T-helper 2 cell (primary cell): ENCODE measurements at places on chromosomes 12 and 14.

DNA sequence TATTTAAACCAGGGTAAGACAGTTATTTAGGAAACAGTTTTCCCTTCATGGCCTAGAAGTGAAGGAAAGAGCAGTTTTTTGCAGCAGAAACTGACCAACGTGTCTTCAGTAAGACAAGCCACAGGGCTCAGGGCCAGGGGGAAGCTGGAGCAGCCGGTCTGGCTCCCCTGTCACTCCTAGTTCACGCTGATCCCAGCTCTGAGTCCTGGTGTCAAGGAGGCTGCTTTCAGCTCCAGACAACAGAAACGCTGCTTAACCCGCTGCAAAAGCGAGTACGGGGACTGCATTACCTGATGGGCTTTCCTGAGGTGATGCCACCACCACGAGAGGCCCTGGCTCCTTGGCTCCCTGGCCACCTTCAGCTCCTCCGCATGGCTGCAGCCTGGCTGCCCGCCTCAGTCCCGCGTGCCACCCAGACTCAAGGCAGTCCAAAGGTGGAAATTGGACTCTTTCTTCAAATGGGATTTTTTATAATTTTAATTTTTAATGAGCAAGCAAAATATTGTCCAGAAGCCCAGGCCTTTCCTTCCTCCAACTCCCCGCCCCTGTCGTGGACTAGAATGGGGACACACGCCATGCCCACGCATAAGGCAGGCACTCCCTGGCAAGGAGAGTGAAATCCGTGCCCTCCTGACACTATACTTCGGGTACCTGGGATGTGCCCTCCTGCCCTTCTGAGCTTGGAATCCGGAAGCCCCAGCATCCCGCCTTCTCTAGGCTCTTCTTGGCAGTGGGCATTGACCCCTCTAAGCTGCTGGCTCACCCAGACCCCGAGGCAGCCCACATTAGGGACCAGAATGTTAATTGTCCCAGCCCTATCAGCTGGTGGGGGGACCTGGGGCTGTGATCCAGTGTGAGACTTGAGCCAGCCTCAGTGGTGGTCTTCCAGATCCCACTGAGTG lies 85.0 kb downstream of the PAPOLA start:
- no peak for DNase-seq

DNA sequence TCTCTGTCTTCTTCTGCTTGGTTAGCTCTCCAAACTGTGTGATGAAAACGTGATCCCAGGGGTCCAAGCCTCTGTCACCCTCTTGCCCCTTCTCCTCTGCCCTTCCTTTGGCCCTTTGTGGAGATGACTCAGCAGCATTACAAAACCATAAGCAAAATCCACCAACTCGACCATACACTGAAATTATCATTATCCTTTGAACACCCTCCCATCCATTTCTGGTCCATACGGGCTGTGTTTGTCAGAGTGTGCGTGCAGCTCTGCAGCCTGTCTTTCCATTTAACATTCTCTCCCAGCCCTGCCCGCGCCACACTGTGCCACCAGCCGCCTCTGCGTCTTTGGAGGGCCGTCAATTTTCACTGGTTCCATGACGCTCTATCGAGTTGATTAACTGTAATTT lies 69.2 kb downstream of the SLC25A47 start:
- DNase-seq, result no peak

- no peak for DNase-seq
Measured at GRCh38 chr12:25131270-25131669, 63.7 kb downstream of the DNAI7 start.

DNA sequence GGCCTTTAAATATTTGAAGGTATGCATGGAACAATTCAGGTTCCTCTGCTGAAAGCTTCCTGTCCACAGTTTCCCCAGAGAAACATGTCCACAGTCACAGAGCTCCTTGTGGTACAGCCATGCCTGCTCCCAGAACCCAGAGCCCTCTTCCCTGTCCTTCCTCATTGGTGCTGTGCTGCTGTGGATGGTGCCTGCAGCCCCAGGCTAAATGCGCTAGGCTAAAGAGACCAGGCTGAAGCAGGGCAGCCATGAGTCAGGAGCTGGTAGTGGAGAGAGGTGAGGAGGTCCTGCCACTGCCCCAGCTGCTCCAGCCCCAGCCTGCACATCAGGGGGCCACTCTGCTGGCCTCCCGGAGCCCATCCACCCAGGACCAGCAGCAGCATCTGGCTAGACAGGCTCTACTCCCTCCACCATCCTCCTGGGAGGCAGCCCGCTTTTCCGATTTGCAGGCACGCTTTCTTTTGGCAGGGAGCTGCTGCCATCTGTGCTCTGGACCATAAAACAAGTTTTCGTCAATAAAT lies 65.4 kb upstream of the DDX11 start:
- DNase-seq, result no peak

DNA sequence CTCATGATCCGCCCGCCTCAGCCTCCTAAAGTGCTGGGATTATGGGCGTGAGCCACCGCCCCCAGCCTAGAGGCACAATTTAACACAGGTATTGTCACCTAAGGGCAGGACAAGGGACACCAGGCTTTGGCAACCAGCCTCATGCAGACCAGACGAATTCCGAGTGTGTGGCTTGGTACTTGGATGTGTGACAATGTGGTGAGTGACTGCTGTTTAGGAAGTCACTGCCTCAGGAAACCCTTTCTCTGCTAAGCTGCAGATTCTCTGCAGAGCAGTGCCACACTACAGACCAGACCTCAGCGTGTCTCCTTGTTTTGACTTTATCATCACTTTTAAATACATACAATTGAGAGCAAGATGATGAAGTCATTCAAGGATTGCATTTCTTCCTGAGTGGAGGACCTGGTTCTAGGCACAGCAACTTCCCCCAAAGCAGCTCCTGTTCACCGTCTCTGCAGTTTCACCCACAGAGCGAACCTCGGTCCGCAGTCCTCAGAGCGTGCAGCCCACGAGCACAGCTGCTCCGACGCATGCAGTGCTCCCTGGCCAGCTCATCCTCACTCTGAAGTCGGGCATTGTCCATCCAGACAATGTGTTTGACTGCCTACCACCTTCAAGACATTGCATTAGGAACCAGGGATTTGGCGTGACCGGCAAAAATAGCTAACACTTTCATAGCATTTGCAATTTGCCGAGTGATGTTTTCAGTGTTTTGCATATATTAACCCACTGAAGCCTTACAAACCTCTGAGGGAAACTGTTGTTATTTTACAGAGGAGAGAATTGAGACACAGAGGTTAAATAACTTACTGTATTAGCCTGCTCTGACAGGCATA lies 235.2 kb downstream of the CHST11 start:
- DNase-seq, result no peak
